ENCODE measurements at places on chromosomes 16 and 17. TPM values are rescaled to one million over a fixed set of nuclear protein-coding genes. Genes with fewer than 3 reads are reported as not detected.

EVPL gene
- total RNA-seq = 8.8 TPM

DNA sequence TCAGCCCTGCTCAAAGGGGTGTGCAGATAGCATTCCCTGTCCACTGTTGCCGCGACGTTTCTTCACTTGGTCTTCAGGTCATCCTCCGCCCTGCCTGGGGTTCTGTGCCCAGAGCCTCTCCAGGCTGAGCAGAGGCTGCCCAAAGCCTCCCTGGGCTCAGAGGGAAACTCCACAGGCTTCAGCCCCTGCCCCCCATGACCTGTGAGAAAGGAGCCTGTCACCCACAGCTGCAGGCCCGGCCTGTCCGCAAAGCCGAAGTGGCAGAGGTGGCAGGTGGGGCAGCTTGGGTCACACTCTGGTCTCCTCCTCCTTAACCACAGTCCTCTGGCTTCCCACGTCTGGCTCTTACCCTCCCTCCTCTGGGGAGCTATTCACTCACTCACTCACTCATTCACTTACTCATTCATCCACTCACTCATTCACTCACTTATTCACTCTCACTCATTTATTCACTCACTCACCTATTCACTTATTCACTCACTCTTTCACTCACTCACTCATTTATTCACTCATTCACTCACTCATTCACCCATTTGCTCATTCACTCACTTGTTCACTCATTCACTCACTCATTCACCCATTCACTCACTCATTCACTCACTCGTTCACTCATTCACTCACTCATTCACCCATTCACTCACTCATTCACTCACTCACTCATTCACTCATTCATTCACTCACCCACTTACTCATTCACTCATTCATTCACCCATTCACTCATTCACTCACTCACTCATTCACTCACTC lies 7.1 kb upstream of the CPSF4L start:
- DNase-seq = no peak

- DNase-seq = no peak
Observed at GRCh38 chr16:31271621-31272190, 11.9 kb downstream of the ITGAM start.

DNA sequence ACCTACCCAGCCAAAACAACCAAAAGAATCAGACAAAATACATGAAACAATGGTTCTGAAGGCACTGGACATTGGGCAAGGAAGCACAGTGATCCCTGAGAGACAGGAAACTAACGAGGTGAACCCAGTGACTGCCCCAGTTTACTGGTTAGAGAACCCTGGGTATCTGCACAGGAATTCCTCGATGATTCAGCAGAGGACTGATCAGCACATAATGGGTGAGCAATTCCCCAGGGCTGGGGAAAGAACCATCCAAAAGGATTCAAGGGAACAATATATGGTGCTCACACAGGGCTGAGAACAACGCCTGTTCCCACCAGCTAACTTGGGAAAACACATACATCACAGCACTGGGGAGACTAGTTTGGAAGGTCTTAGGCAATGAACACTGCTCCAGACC lies 167.2 kb downstream of the PARN start:
- DNase-seq = peak; percentile 14

DNA sequence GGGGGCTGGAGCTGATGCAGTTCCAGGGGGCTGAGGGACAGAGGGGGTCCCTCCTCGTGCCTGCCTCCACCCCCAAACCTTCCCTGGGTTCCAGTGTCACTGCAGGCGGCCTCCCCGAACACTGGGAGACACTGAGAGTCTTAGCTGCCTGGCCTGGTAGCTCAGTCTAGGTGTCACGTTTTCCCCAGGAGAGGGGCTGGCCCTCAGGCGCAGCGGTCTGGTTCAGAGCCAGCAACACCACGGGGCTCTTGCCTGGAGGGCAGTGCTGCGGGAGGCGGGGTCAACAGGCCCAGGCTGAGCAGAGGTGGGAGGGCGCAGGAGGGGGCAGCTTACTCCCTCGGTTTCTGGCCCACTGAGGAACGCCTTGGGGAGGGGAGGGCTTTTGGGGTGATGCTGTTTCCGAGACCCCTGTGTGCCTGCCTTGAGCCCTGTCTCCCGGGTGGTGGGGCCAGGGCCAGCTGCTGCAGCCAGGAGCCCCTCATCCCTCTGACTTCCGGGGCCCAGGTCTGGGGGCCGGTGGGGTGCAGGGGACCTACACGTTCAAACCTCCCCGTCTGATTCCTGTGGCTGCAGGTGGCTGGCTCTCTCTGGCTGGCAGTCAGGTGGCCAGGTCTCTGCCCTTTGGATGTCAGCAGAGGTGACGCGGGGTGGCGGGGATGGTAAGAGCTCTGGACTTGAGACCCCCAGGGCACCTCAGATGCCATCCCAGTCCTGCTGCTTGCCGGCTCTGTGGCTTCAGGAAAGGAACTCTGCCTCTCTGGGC lies 89.3 kb upstream of the GSE1 start:
- DNase-seq = no peak

SYCE1L gene
- 3.4 TPM for total RNA-seq

- no peak for DNase-seq
Observed at GRCh38 chr16:77295896-77296295, 96.7 kb downstream of the SYCE1L start.

GRCh38 chr17:50911450-50911849 lies 45.3 kb upstream of the TOB1 start:
- no peak for DNase-seq

KPNA2 gene
- 91.9 TPM for total RNA-seq

DNA sequence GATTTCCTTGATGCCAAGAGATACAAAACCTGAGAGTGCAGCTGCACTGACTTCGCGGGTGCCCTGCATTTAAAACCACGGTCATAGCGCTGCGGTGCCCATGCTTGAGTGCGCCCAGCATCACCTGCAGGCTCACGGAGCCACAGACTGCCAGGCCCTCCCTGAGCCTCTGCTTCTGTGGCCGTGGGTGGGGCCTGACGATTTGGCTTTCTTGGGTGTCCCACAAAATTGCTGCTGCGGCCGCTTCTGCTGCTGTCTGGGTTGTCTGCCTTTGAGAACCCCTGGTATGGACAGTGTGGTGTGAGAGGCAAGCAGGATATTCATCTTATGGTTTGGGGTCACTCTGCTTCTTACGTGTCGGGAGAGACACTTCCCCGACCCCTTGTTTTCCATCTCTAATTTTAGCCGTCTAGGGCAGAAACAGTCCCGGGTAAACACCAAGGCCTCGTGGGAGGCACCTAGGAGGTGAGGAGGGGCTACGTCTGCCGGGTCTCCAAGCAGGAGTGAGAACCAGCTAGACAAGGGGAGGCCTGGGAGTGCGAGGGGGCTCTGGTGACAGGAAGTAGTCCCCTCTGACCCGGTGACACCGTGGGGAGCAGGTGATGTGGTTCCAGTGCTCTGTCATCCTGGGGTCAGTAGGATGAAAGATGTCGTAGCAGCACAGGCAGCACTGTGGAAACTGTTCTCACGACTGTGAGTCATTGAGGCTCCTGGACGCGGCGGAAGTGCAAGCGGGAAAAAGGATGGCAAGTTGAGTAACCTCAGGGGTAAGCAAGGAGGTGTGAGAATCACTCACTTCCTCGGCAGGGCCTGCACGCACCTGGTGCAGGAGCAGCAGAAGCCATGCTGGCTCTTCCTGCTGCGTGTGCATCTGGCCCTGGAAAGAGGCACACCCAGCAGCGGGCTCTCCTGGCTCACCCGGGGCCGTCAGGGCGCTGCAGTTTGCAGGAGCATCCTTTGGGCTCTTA lies 176.3 kb downstream of the RPTOR start:
- peak; percentile 49 for DNase-seq

DNA sequence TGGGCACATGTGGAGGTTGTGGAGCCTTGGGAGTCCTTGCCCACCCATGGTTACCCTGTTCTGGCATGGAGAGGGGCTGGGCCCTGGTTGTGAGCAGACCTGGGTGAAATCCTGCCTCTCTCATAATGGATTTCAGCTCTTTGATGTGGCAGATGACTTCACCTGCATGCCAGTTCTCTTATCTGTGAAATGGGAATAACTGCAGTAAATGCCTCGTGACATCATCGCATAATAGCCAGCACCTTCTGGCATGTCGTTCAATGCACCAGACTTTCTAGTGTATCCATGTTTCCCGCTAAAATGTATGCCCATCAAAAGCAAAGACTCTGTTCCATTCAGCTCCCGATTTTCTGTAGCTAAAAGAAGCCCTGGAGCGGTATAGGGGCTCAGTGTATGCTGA lies 197.6 kb downstream of the MAF start:
- no peak for DNase-seq

KRTAP2-3 gene
- 4.3 TPM for total RNA-seq

GRCh38 chr16:89378947-89379771 lies 111.2 kb downstream of the ANKRD11 start:
- no peak for DNase-seq

TERB1 gene
- total RNA-seq = 0.27 TPM

Data from kidney epithelial cell (primary cell).